ENCODE measurements at places on chromosomes 7 and 10.

DNA sequence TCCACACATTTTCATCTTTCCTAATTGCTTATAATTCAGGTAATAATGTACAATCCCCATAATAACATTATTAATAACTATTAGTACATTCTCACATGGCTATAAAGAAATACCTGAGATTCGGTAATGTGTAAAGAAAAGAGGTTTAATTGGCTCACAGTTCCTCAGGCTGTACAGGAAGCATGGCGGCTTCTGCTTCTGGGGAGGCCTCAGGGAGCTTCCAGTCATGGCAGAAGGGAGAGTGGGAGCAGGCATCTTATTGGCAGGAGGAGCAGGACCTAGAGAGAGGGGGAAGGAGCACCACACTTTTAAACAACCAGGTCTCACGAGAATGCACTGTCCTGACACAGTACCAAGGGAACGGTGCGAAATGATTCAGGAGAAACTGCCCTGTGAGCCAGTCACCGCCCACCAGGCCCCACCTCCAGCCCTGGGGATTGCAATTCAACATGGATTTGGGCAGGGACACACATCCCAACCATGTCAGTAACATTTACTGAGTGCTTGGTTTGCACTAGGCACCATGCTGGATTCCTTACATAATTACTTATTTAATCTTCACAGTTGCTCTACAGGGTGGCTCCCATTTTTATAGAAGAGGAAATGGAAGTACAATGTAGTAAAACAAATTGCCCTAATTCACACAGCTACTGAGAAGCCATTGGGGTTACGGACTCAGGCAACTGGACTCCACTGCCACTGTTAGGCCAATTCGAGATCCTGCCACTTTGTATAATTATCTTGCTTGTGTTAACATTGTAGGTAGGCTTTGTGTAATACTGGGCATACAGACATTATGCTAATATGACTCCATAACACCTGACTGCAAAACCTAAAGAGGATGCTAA, 8.7 kb upstream of the ESYT2 start:
- no peak for DNase-seq

DNA sequence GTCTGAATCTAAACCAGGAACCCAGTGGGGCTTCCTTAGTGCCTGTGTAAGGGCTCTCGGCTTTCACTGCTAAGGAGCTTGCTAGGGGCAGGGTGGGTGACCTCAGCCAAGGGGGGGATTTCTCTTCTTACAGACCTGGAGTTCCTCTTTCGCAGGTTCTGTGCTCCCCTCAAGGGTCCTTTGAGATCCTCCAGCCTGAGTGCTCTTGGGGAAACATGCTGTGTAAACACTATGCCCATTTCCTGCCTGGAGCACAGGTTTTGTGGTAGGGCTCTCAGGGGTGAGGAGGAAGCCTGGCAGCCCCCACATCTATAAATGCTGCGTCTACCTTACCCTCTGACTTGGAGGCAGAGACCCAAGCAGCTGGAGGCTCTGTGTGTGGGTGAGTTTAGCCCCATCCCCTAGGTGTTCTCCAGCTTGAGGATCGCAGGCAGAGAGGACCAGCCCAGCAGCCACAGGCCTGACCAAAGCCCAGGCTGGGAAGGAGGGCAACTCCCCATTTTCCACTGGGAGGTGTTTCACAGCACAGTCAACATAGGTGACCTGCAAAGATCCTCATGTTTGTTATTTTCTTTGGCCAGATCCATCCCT, at the start of gene SFTPA1:
Gene SFTPA1 (plus strand): TSS at position 339 of the 591 bp plus-strand sequence. CDS start 887 bp downstream, outside the sequence.
- DNase-seq, result no peak

DNA sequence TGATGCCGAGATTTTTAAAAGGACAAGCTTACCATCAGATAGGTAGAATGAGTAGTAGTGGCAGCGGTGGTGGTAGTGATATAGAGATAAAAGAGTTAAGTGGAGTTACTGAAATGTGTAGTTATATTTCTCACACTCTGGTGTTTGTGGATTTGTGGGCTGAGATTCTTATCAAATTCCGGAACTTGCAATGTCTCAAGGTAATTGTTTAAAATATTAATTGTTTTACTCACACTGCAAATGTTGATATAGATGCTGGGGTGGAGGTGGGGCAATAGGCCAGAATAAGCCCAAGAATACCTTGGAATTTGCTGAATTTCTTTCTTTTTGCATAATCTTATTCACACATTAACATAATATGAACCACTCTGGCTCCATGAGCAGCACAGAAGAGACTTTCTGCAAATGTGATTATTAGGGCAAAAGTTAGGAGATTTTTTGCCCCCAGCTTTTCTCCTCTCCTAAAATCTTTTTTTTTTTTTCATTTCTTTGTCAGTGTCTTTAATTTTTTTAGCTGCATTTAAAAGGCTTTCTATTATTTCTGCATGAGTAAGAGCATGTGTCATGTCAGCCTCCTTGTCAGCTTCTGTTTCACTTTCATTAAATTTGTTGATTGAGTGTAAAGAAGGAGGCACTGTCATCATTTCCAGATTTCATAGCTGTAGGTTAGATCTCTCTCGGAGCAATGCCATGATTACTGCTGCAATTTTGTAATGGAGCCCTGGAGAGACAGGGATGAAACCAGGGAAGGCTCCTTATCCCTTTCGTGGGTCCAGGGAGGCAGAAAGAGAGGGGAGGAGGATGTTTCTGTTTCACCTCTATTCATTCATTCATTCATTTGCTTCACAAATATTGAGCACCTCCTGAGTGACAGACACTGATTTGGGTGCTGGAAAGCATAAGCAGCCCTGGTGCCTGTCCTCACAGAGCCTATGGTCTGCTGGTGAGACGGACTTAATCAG, 13.1 kb upstream of the SGMS1 start:
- peak; percentile 60 for DNase-seq

DNA sequence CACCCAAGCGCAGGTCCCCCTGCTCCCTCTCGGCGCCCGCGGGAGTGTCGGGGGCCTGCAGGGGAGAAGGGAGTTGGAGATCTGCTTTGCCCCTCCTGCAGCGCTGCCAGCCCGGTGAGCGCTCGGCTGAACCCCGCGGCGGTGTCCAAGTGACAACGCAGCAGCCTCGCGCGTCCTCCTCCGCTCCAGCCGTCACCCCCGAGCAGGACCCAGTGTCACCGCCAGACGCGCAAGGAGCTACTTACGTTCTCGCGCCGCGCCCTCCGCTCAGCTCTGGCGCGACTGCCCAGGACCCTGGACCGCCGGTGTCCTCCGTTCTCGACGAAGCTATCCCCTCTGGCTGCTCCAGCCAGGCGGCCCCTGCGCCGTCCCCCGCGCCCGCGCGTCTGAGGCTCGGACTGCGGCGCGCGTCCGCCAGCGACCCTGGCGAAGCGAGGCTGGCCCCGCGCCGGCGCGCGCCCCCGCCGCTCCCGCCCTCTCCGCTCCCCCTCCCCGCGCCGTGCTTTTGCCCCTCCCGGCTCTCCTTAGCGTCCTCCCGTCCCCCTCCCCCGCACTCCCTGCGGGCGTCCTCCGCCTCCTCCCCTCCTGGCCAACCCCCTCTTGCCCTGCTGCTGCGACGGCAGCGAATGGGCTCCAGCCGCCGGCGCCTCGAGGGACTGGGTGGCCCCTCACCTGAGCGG, at the start of gene NRCAM:
Gene NRCAM (minus strand): TSS at position 439 of the 680 bp plus-strand sequence. CDS start 216,372 bp downstream, outside the sequence.
- DNase-seq, result peak; percentile 26

- no peak for DNase-seq
Observed at GRCh38 chr7:17487343-17487742, 188.9 kb downstream of the AHR start.

GRCh38 chr7:115707258-115708012, 323.1 kb downstream of the TFEC start:
- DNase-seq, result no peak

- DNase-seq, result no peak
Observed at GRCh38 chr7:132878204-132878919, 203.5 kb downstream of the CHCHD3 start.

- DNase-seq, result no peak
Observed at GRCh38 chr7:5508698-5509097, 85.1 kb upstream of the TNRC18 start.

DNA sequence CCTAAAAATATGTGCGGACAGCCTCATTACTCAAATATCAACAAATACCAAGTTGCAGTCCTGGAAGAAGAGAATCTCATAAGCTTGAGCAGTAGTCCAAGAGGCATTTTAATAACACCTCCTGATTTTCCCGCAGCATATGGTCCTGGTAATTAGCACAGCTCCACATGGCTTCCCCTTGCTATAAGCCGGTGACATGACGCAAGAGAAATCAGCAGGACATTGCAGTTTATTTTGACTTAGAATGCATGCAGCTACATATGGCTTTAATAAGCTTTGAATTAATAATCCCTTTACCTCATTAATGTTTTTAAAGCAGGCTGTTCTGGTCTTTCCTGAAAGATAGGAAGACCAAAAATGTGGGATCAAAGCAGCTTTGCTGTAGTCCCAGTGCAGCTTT, 137.6 kb downstream of the RAMP3 start:
- DNase-seq, result no peak

GRCh38 chr7:140084142-140084655, 21.4 kb upstream of the PARP12 start:
- DNase-seq, result no peak

- no peak for DNase-seq
Observed at GRCh38 chr10:12358863-12359564, 9.7 kb downstream of the CAMK1D start.

GRCh38 chr10:100889546-100889945, 23.2 kb upstream of the SLF2 start:
- DNase-seq, result no peak

DNA sequence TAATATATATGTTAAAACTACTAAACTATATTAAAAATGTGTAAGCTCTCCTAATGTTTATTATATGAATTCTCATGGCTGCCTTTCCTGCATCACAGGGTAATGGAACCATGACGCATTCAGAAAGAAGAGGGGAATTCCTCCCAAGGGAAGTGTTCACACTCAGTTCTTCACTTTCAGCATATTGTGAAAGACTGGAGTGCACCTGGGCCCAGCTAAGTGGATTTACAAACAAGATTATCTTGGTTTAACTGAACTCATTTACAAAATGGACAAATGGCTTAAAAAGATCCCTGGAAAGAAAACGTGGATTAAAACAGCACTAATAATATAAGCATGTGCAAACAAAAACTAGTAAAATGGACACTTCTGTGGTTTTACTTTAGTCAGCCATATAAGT, 149.8 kb downstream of the DOCK4 start:
- no peak for DNase-seq

GRCh38 chr7:148468700-148469098, 121.9 kb upstream of the C7orf33 start:
- DNase-seq, result no peak

DNA sequence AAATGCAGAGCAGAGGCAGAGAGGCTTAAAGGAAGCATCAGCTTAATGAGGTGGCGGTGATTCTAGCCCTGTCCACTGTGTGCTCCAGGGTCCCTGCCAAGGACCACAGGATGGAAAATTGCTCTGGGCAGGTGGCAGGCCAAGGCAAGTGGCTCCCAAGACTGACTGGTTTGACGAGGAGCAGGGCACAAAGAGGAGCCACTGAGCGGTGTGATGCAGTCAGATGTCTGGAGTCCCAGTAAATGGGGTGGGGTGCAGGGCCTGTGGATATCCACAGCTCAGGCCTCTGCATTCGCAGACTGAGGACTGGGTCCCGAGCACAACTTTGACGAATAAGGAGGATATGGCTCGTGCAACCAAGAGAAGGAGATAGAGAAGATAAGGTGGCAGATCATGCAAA, 385.6 kb downstream of the PLXNA4 start:
- no peak for DNase-seq

DNA sequence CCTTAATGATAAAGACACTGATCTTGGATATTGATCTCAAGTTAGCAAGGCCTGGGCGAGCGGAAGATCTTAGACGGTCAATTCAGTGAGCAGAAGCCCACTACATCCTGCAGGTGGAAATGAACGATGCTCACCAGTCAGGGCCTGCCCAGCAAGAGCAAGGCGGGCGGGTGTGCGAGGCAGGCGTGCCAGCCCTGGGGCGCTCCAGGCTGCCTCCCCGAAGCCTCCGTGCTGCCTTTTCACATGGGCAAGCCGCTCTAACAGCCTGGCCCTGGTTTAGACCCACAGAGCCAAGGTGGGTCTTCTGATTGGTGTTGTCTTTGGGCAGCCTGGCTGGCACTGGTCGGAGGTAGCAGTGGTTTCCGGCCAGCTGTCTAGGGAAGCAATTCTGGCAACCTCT, 475.1 kb upstream of the FOXK1 start:
- DNase-seq, result no peak

- no peak for DNase-seq
Observed at GRCh38 chr10:33098951-33099663, 141.1 kb upstream of the ITGB1 start.
